RPMI8226 (cell line): ENCODE measurements at places on chromosomes 6 and 20.

DNA sequence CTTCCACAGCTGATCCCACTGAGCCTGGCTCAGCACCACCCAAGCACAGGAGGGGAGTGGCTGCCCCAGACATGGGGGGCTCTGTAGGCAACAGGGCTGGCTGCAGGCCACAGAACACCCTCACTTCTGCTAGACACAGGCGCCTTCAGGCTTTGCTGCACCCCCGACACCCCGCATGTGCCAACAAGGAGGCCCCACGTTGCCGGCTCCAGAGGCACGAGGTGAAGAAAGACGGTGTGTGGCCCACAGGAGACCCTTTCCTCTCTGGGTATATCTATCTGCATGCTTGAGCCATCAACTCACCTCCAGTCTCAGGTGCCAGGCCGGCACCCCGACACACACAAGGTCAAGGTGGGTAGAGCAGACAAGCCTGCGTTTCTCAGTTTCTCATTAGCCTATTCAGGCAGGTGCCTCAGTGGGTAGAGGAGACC is 158.3 kb downstream of the DLL1 start:
- DNase-seq, result no peak

DNA sequence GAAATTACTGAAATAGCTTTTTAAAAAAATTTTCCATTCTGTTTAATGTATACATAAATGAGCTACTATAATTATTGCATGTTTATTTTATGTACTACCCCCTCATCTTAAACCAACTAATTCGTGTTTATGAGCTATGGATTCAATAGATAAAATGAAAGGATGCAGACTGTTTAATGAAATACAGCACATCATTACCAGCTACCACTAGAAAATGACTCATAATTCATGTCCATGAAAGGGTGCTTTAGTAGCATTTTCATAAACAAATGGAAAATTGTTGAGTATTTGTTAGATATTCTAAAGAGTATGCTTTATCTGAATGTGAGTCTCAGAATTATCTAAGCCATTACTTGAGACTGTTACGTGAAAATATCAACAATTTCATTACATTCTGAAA is 1590.1 kb downstream of the HACE1 start:
- DNase-seq, result no peak

GRCh38 chr6:134537146-134537555 is 219.2 kb upstream of the SGK1 start:
- DNase-seq, result no peak

- DNase-seq, result no peak
Measured at GRCh38 chr6:168469521-168469920, 28.5 kb downstream of the SMOC2 start.

- no peak for DNase-seq
Measured at GRCh38 chr20:37729909-37730308, 36.1 kb downstream of the CTNNBL1 start.

GRCh38 chr20:46400253-46400652 is 6.2 kb downstream of the ELMO2 start:
- peak; percentile 67 for DNase-seq

DNA sequence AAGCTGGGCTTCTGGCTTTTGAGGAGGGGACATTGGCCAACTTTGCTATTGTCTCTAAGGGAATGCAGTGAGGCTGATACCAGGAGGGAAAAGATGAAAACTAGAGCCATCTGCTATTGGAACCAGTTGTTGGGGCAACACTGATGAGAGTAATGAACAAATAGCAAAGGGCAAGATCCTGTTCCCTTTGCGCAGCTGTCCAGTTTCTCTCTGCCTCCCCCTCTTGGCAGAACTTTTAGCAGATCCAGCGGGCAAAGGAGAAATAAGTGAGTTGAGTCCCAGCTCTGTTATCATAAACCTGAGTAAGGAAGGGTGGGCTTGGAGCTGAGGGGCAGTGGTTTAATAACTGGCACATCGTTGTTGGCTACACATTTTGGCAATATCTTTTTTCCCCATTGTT is 126.8 kb downstream of the AKAP7 start:
- DNase-seq, result no peak

- DNase-seq, result no peak
Measured at GRCh38 chr20:39142407-39143096, 180.4 kb downstream of the DHX35 start.

GRCh38 chr6:166705069-166705468 is 78.0 kb upstream of the RPS6KA2 start:
- no peak for DNase-seq

GRCh38 chr20:58076405-58076804 is 152.0 kb downstream of the ANKRD60 start:
- DNase-seq, result no peak

DNA sequence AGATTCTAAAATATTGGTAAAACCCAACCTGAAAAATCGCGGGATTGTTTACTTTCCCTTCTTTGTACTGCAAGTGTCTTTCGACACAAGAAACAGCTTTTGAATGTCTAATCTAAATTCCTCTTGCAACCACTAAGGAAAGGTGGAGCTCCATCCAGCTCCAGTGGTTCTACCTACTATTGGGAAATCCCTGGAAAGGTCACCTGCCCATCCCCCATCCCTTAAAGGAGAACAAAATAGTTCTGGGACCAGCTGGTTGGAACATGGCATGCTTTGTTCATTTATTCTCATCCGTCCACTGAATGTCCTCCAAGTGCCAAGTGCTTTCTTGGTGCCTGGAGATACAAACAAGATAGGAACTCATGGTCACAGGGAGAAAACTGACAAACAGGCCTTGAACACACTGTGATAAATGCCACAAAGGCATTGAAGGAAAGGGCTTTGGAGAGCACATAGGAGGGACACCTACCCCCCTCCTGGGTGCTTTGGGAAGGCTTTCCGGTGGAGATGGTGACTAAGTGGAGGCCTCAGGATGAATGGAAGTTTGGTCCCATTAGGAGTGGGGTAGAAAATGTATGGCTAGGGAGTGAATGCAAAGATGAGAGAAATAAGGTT is 2.3 kb upstream of the CITED2 start:
- DNase-seq, result no peak

- no peak for DNase-seq
Measured at GRCh38 chr20:50583442-50584150, 73.4 kb downstream of the PTPN1 start.
